ENCODE measurements at places on chromosomes 7 and 10.

DNA sequence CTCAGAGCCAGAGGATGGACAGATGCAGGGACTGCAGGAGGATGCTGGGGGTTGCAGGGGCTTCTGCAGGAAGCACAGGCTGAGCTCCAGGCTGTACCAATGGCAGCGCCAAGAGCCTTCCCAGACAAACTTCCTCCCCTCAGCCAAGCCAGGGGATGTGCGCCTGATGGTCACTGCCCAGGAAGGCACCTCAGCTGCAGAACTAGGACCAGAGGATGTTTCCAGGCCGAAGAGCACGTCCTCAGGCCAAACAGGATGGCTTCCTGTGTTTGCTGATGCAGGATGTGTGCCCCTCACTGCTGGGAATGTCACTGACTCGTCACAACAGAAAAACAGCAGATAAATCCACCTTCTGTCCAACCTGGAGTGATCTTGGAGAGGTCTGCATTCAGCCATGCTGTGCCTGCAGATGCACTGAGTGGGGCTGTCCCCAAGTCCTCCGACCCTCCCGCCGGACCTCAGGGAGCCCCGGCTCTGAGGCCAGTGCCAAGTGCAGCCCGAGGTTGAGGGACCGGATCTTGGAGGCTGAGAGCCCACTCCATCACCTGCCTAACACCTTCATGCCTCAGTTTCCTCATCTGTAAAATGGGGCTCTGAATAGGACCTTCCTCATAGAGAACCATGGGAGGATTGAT lies 152.5 kb upstream of the CHST15 start:
- DNase-seq, result no peak

DNA sequence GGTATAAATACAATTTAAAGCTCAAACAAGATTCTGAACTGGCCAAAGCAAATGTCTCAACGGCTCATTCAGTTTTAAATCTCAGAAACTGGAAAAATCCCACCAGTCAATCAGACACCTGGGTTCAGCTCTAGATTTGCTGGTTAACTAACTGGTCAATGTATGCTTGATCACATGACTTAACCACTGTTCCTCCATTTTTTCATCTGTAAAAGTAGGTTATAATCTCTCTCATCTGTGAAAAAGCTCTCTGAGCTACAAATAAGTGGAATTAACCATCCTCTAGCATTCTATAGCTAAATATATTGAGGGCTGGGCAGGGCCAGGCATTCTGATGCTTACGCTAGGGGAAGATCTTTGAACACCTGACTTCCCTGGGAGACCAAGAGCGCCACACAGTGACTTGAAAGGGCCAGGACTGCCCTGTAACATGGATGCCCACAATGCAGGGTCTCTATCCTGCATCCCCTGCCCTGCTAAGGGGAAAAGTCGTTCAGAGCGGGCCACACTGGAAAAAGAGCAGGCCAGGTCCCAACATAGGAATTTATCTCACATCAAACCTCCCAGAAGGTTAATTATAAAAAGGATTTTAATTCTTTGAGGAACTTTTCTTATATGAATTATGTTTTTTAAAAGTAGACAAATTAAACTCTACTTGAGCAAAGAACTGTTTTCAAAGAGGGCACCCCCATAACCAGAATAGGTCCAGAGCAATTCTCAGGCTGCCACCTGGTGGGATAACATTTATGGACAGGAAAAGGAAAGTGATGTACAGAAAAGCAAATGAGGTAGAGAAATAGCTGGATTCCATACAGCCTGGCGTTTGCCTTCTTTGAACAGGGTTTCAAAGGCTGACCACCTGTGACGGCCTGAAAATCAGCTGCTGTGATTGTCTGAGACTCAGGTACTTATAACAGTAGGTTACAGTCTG lies 1.8 kb downstream of the RP9 start:
- no peak for DNase-seq

GRCh38 chr10:87935290-87936141 lies 72.1 kb downstream of the PTEN start:
- DNase-seq, result no peak

GRCh38 chr7:38975944-38976392 lies 1.7 kb upstream of the POU6F2 start:
- DNase-seq, result no peak

GRCh38 chr10:76764177-76764576 lies 873.4 kb downstream of the KCNMA1 start:
- no peak for DNase-seq

- no peak for DNase-seq
Observed at GRCh38 chr7:7177044-7177517, 5.3 kb upstream of the C1GALT1 start.

GRCh38 chr7:121621937-121622336 lies 225.8 kb upstream of the FAM3C start:
- DNase-seq, result no peak

DNA sequence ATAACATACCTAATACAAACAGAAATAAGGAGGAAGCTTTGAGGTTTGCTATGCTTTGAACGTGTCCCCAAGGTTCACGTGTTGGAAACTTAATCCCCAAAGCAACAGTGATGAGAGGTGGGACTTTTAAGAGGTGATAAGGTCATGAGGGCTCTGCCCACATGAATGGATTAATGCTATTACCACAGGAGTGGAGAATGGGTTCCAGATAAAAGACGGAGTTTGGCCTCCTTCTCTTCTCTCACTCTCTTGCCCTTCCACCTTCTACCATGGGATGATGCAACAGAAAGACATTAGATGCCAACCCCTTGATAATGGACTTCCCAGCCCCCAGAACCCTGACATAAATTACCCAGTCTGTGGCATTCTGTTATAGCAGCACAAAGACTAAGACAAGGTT lies 9.6 kb downstream of the ITGB1 start:
- no peak for DNase-seq

DNA sequence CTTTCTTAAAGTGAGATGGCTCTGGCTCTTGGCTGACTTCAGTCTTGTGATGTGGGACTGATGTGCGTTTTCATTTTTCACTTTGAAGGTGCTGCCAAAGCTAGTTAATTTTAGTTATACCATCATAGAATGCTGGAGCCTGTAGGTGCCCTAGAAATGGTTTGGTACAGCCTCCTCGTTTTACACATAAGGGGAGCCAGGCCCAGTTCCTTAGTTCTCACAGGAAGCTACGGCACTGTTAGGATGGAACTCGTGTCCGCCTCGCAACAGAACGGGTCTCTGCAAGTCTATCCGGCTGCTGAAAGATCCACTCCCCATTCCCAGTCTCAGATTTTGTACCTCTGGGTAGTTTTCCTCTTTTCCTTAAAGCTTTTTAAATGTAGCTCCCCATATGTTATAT lies 173.2 kb upstream of the PRPS1L1 start:
- DNase-seq, result no peak

- no peak for DNase-seq
Observed at GRCh38 chr10:101538446-101538845, 49.6 kb downstream of the POLL start.

DNA sequence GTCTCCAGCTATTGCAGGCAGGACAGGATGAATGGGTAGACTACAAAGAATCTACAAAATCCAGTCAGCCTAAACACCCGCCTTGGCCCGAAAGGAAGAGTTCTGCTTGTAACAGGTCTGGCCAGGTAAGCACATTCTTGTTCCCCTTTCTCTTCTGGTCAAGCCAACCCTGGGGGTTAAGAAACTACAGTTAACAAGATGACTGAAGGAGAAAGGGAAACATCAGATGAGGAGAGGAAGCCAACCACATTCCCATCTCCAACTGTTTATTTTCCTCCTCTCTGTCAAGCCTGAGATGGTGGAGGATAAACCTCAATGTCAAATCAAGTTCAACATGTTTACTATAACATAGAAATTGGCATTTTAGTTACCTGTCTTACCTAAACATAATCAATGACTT lies 198.9 kb downstream of the IPMK start:
- DNase-seq, result no peak

DNA sequence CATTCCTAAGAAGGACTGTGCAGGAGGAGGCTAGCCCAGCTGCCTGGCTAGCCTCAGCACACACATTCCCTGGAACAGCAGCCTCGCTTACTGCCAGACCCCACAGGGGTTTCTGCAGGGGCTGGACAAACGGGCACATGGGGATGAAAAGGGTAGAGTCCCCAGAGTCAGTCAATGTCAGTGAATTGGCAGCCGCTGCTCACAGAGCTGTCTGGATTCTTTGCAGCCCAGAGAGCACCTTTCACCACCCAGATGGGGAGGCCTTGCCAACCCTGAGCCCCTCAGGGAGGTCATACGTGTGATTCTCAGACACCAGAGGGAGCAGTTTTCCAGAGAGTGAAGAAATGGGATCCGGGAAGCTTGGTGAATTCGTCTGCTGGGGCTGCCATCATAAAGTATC lies 143.3 kb downstream of the KCNMA1 start:
- no peak for DNase-seq

DNA sequence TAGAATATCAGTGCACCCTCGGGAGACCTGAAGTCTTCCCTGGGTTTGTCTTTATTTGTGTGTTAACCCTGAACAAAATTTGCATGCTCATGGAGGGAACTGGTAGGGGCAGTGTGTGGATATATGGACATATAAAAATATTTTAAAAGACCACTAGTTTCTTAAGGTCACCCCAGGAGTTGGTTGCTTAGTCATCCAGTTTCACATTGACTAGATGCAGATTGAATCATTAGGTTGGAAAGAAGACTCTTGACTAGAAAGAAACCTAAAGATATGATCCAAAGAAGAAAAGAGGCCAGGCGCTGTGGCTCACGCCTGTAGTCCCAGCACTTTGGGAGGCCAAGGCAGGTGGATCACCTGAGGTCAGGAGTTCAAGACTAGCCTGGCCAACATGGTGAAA lies 137.1 kb downstream of the KAT6B start:
- no peak for DNase-seq

DNA sequence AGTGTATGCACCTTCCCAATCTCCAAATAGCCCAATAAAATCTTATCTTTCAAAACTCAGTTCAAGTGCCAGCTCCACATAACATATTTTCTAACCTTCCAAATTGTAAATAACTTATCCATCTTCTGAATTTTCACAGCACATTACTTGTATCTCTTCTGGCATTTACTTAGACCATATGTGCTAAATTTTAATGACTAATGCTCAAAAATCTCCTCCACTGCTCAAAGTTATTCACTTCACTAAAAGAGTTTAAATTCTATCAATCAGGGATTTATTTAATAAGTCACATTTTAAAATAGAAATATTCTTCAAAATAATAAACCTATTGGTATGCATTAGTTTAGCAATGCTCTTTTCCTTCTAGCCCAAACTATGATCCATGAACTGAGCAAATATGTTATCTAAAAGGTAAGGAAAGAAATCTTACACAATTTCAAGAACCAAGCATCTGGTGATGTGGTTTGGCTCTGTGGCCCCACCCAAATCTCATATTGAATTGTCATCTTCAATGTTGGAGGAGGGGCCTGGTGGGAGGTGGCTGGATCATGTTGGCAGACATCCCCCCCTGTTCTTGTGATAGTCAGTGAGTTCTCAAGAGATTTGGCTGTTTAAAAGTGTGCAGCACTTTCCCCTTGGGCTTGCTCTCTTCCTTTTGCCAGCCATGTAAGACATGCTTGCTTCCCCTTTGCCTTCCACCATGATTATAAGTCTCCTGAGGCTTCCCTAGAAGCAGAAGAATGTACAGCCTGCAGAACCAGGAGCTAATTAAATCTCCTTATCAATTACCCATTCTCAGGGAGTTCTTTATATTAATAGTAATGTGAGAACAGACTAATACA lies 28.1 kb upstream of the GPR22 start:
- DNase-seq, result no peak

DNA sequence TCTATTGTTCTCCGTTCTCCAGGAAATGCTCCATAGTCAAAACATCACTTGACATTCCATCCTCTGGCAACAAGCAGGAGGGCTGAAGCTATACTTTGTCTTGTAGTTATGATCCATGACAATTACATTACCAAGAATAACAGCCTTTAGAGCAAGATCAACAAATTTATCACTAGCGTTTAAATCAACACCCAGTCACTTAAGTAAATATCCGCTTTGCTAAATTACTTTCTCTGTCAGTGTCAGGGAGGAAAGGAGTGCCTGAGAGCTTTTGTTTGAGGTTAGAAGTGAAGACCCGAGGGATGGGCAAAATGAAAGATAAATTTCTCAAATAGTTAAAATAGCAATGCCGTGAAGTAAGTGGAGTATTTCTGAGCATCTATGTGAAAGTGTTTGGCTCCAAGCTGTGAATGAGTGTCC lies 236.1 kb upstream of the BMPER start:
- DNase-seq, result no peak

DNA sequence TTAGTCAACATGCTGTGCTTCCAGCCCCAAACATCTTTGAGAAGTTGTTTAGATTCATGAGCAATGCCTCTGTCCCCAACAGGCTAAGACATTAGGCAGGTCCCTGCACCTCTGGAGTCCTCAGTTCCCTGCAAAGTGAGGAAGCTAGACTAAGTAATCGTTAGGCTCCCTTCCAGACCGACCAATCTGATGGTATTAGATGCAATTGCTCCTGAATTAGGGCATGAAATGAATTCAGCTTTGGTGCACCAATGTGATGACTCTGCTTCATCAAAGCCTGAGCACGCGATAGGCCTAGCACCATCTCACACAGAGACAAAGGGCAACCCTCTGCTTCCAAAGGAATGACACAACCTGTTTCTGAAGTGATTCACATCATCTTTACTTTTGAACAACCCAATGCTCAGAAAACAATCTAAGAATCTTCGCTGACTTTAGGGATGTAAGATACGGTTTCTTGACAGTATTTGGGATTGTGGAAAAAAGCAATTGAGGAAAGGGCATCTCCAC lies 723 bp upstream of the TES start:
- DNase-seq, result no peak

DNA sequence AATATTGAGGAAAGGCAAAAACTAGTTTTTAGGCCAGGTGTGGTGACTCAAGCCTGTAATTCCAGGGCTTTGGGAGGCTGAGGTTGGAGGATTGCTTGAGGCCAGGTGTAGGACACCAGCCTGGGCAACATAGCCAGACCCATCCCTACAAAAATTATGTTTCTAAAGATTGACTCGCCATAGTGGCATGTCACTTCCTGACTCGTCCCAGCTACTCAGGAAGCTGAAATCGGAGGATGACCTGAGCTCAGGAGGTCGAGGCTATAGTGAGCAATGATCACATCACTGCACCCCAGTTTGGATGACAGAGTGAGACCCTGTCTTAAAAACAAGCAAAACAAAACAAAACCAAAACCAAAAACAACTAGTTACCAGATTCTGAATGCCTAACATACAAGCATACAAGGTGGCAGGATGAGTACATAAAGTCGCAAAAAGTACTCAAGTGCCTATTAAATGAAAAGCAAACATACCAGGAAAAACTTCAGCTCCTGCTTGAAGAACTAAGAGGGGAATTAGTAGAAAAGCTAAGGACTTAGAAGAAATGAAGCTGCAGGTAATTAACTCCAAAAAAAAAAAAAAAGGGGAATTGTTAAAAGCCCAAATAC lies 14.1 kb downstream of the ZNF398 start:
- DNase-seq, result no peak

DNA sequence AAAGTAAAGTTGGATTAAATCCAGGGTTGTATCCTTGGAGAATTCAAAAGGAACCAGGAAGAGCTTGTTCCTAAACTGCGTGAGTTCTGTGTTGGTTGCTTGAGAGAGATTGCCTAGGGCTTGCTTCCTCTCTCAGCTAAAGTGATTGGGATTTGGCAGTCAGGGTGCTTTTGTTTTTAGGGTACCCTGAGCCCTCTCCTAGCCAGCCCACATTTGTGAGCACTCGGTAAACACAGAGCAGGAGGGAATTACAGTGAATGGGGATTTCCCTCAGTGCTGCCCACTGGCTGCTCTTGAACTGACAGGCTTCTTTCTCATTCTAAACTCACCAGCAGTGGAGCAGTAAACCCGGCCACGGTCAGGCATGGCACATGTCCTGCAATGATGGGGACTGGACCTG lies 146.9 kb downstream of the TPST1 start:
- DNase-seq, result no peak

- no peak for DNase-seq
Observed at GRCh38 chr7:16875861-16876260, 5.9 kb downstream of the AGR3 start.

GRCh38 chr7:66950311-66950710 lies 29.3 kb downstream of the TMEM248 start:
- DNase-seq, result no peak
